Activated CD8-positive, alpha-beta memory T cell treated with anti-CD3 and anti-CD28 coated beads for 1 hour (primary cell): ENCODE measurements at places on chromosomes 3 and 15.

DNA sequence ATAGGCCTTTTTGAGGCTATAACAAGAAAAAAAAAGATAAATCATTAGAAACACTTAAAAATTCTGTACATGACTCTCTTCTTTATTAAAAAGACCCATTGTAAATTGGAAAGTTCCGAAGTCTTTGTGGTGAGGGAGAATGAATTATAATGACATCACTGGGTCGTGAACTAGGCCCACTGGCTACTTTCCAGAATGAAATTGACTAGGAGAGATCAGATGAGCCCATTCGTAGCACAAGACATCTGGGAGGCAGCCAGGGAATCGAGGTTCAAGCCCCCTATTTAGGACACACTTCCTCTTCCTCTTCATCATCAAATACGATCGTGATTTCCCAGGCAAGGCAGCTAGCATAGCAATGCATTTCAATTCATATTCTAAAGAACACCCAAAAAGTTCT, 889.8 kb upstream of the NR2F2 start:
- DNase-seq: no peak

GRCh38 chr15:69734699-69735098, 282.1 kb downstream of the RPLP1 start:
- no peak for DNase-seq

DNA sequence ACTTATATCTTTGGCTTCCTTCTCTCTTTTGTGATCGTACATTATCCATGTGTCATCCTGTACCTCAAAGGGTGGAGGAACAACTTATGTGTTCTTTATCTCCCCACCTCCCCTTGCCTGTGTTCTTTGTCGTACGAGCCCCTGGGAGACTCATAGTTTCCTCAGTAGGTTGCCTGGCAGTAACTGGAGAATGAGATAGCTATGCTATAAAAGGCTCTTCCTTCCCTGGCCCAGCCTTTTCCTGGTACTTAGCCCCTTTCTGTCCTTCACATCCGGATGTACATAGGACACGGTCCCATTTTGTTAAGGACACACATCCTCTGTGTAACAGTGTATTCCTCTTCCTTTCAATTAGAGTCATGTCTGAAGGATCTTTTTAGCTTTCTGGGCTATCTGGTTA, 32.1 kb downstream of the PLCL2 start:
- no peak for DNase-seq

GRCh38 chr15:65690778-65691177, 69.0 kb downstream of the SLC24A1 start:
- DNase-seq: no peak

DNA sequence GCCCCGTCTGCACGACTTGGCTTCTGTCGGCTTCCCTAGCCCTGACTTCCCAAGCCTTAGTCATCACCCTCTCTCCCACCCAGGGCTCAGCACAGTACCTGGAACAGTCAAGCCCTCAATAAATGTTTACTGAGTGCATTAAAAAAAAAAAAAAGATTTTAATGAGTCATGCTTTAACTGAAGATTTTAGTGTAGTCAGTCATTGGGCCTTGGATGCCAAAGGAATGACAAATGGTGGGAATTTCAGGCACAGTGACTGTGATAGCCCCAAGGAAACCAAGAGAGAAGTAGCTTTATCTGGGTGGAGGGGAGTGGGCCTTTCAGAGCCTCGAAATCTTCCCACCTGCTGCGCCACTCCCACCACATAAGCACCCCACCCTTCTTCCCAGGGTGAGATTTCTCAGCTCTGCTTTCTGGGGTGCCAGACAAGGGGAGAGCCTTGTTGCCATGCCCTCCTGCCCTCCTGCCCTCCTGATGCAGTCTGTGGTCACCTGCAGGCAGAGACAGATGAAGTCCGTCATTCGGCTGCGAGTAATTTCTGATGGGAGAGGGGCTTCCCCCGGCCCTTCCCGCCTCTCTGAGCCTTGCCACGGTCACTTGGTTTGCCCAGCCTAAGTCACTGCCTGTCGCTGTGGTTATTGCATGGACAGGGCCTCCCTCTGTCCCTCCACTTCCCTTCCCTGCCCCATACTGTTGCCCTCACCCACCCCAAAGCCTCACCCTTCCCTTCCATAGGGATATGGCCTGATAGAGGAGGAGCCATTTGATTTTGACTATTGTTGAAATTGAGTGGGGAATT, 41.8 kb downstream of the SMAD3 start:
- no peak for DNase-seq
